Fibroblast of the conjunctiva (primary cell): ENCODE measurements at places on chromosomes 5 and 9.

GRCh38 chr5:1078851-1079250 is 33.0 kb downstream of the SLC12A7 start:
- DNase-seq = no peak

DNA sequence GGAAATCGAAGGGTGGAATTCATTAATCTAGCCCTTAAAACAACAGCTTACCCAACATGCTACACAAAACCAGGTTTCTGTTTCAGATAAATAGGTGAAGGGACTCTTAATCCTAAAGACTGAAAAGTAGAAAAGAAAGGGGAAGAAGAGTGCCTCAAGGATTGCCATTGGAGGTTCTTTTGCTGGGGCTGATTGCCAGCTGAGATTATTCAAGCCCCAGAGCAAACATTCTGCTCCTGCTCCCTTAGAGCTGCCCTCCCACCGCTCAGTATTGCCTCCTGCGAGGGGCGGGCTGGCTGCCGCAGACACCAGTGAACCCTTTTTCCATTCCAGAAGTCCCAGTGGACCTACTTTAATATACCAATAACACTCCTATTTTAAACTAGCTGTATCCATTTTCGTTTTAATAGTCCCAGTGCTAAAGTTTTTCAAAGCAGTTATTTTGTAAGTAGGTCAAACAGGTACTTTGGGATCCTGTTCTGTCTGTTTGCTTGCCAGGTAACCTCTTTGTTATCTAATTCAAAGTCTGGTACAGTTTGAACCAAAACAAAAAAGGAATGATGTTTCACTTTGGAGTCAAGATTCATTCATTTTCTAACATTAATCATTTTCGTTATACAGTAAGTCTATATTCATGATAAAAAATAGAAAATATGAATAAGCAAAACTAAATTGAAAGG is 38.6 kb downstream of the HMGCS1 start:
- DNase-seq = no peak

DNA sequence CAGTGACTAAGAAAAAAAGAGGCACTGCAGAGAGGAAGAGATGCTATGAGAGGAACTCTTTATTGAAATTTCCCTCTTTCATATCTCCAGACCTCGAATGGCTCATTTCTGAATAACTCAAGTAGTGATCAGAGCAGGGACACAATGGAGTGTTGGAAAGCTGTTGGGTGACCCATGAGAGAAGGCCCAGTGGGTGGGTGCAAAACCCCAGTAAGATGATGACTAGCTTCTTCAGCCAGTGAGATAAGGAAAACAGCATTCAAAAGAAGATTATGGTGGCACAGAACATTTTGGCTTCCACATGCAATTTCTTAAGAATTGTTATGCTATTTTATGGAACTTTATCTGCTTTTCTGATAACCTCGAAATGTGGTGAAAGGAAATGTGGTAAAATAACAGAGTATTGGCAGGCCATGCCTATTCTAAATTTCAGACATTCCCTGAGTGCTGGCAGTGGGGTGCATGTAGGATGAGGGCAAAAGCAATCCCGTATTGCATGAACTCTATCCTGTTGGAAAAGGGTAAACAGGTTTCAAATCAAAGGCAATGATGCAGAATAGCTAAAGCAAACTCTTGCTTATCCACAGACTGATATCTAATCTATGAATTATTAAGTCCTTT is 128.0 kb upstream of the KLF9 start:
- no peak for DNase-seq

DNA sequence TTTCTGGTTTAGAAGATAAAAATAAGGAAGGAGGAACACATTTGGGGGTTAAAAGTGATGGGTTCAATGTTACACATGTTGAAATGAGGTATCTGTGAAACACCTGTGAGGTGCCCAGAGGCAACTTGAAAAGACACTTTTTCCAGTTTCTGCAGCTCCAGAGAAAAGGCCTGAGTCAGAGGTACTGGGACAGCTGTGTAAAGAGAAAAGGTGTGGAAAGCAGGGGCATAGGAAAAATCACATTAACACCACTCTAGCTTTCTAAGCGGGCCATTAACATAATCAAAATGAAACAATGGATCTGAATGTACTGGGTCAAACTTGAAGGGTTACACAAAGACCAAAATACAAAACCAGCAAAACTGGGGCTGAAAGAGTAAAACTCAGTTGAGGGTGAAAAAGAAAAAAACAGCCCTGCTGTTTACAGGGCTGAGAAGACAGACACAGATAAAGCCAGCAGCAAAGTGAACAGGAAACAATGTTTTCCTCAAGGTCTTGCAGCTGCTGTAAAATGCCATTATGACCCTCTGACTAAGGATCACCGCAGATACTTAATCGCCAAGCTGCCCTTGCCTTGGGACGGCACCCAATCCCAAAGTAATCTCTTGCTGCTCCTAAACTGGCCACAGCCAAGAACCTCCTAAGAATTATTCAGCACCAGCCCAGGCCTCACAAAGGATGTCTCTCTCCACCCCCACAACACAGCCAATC is 104.7 kb downstream of the DROSHA start:
- DNase-seq = no peak

DNA sequence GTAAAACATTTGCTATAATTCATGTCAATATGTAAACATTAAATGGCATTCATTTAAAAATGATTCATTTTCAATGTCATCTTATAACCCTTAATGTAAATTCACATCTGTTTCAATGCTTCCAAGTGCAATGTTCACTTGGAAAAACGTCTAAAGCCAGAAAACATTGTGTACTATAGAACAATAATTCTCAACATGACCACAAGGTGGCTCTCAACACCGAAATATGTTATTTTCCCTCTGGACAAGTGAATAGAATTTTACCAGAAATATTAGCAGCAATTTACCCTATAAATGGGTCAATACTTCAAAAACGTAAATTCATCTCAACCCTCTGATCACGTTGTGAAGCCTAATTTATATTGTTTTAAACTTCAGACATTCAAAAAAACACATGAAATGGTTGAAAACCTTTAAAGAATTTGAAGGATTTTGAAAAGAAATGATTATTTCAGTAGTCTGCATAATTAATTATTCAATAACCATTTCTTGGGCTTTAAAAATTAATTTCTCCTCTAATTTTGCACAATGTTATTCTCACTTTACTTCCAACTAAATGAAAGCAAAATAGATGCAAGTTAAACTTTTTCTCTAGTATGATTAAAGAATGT is 11.0 kb downstream of the CDH10 start:
- DNase-seq = peak; percentile 23

DNA sequence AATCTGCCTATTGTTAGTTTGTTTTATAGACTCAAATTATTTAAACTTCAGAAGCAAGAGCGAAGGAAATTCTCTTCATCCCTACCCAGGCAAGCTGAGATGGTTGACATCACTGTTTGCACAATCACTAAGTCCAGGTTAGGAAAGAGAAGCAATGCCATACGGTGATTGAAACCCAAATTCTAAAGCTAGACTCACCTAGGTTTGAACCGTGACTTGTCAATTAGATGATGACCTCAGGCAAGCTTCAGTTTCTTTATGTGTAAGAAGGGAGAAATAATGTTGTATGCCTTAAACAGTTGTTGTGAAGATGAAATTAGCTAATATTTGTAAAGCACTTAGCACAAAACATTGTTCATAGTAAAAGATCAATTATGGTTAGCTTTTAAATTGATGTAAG is 96.5 kb upstream of the ANKRD55 start:
- no peak for DNase-seq

GRCh38 chr5:41636605-41637004 is 126.2 kb upstream of the PLCXD3 start:
- DNase-seq = no peak

DNA sequence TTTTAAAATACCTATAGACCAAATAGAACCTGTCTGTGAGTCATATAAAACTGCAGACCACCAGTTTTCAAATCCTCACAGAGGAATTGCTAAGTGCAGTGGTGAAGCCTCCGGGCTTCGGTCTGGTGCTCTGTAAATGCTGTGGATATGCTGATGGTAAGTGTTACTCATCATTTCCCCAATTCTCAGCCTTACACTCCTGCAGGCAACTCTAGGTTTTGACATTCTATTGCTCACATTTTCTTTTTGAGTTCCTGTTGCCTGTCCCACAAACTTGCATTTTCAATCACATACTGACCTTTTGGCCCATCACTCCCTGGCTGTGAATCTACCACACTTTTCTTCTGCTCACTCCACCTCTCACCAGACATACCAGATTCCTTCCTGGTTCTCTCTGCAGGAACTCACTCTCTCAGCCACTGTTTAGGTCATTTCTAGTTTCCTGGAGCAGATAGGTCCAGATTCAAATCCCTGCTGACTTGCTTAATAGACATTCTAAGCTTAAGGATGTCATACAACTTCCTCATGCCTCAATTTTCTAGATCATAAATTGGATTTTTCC is 192.9 kb downstream of the RAB3C start:
- no peak for DNase-seq

DNA sequence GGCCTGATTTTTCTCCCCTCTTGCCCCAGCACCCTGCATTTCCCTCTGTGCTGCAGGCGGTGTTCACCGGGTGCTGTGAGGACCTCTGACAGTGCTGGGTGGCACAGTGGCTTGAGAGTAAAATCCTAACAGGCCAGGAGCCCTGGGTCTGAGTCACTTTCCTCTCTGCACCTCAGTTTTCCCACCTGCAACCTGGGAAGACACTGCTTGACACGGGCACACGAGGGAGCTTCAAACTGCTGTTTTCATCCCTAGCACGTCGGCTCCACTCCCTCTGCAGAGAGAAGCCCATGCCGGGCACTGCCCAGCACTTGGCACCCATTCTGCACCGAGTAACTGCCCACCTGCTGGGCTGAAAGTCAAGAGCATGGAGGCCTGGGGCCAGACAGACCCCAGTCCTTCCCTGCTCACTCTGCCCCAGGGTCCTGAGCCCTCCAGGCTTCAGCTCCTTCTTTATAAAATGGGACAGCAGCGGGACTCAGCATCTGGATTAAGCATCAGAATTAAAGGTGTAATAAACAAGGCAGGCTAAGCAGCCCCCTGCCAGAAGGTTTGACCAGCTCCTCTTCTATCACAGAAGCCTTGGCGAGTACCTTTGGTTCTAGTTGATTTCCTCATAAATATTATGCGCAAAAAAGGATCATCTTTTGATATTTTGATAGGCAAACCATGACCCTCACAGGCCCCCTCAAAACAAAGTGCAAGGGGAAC is 5.2 kb downstream of the GFI1B start:
- DNase-seq = no peak
